ENCODE measurements at places on chromosomes 5 and 9.

GRCh38 chr9:116877072-116877471, 190.0 kb downstream of the TRIM32 start:
- no peak for DNase-seq

GRCh38 chr9:40909821-40910220, 218.7 kb downstream of the FOXD4L6 start:
- no peak for DNase-seq

- DNase-seq: no peak
Observed at GRCh38 chr9:84258371-84258770, 82.2 kb downstream of the SLC28A3 start.

DNA sequence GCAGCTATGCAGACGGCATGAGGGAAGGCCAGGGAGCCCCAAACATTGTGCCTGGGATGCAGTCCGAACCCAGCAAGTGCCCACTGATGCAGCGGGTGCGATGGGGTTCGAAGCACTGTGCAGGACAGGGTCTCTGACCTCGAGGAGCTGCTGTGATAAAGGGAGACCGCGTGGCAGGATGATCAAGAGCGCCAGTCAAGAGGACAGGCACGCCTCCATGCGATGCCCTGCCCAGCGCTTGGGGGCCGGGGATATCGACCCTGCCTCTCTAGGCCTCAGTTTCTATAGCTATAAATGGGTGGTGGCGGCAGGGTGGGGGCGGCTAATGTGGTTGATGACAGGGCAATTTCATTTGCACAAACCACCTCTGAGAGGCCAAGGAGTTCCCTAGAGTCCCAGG, 84.7 kb upstream of the BARHL1 start:
- DNase-seq: no peak

- DNase-seq: no peak
Observed at GRCh38 chr5:10709933-10710332, 51.1 kb downstream of the DAP start.

DNA sequence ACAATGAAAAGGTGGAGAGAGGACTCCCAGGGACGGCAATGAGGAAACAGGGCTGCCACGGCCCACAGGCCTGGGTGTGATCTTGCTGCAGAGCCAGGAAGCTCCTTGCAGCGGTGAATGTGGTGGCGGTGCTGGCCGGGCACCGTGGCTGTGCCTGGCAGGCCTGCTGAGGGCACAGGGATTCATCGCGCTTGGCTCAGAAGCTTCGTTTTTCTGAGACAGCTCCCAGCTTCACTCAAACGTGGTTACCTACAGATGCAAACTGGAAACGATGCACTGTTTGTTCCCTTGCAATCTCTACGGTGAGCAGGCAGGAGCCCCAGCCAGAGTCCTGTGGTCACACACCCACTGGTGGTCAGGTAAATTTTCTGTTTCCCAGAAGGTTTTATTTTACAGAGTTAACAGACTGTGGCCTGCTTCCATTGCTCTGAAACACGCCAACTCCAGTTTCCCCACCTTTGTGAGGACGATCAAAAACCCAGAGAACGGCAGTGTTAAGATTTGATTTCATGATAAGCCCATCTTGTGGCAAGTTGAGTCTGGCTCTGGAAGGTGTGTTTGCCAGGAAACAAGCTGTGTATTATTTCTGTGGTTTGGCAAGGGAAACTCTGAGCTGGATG, 183.9 kb downstream of the AUH start:
- DNase-seq: no peak

DNA sequence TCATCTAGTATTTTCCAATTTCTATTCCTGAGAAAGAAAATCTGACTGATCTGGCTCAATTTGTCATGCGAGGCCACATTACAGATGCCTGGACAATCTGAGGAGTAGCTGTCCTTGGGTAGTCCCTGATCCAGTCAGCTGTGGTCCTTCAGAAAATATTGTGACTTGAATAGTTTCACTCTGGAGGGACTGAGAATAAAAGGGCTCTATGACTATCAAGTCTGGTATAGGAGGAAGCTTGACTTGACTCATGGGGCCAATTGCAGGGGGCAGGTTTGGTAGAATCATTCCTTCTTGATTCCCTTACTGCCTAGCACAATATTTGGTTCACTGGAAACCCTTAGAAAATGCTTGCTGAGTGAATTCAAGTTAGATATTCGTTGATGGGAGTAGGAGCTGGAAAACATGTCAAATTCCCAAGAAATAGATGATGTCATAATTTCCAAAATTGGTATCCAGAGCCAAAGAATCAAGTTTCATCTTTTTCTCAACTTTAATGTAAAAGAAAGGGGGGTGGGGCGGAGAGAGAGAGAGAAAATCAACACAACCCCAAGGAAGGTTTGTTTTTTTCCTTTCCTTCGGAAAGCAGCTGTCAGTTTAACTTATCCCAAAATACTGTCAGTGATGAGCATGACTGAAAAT, 32.4 kb upstream of the STX17 start:
- DNase-seq: no peak

- DNase-seq: no peak
Observed at GRCh38 chr9:31166516-31166915, 1217.9 kb upstream of the ACO1 start.

GRCh38 chr9:100170085-100170484, 71.0 kb downstream of the INVS start:
- DNase-seq: no peak

DNA sequence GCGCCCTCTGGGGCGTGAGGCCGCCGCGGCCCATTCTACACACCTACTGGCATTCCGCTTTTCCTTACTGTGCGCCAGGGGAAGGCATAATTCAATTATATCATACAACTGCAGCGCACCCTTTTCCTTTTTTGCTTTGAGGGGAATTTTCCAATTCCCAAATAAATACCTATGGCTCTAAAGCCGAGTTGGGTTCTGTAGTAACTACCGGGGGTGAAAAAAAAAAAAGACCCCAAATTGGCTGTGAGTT, 34.1 kb upstream of the NFIB start:
- no peak for DNase-seq

- no peak for DNase-seq
Observed at GRCh38 chr5:58767104-58767503, 184.2 kb downstream of the RAB3C start.

- DNase-seq: no peak
Observed at GRCh38 chr5:175257847-175258194, 186.2 kb downstream of the DRD1 start.

- no peak for DNase-seq
Observed at GRCh38 chr9:101132801-101133200, 104.3 kb downstream of the PLPPR1 start.

- DNase-seq: no peak
Observed at GRCh38 chr5:180373454-180373853, 20.3 kb upstream of the GFPT2 start.

DNA sequence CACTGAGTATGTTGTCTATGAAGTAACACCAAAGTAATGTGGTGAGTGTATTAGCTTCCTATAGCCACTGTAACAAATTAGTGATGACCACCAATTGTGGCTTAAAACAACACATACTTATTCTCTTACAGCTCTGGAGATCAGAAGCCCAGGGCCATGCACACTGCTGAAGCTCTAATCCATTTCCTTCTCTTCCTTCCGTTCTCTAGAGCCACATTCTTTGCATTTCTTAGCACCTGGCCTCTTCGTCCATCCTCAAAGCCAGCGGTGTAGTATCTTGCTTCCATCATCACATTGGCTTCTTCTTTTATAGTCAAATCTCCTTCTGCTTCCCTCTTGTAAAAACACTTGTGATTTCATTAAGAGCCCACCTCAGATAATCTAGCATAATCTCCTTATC, 230.3 kb upstream of the RFX3 start:
- DNase-seq: no peak

DNA sequence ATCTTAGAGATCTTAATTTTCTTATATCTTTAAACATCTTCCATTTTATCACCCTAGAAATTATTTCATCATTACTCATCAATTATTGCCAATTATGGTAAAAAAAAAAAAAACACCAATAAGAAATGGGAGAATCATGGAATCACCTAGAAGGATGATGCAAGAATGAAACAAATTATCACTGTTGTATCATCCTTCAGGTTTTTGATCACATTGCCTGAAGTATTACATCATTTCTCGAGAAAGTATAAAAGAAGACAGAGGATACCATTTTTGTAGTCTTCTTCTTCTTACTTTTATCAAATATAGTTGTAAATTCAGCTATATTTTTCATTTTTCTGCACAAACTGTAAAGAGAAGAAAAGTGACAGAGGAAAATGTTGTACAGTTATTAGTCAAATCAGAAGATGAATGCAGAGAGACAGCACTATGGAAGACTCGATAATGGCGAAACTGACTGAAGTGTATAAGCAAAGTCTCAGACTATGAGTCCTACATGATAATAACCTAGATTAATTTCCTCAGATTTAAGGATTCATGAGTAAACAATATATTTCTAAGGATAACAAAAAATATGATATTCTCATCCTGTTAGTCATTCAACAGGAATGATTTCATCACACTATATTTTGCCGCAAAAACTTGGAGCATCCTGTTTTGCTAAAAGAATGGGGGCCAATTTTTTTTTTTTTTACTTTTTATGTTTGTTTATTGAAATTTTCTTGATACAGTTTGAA, 5.9 kb upstream of the STC2 start:
- no peak for DNase-seq

DNA sequence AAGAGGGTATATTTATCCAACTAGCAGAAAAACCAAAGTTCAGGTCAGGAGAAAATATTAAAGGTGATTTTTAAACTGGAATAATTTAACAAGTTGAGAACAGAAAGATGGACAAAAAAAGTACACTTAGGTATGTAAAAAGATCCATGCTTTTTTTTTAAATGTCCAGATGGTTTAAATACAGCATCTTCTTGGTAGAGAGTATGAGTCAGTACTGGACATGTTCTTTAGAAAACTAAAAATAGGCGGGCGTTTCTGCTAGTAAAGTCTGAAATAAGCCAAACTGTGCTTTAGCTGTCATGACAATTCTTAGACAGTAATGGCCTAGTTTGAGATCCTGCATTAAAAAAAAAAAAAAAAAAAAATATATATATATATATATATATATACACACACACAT, 255.9 kb upstream of the ST8SIA4 start:
- DNase-seq: no peak

DNA sequence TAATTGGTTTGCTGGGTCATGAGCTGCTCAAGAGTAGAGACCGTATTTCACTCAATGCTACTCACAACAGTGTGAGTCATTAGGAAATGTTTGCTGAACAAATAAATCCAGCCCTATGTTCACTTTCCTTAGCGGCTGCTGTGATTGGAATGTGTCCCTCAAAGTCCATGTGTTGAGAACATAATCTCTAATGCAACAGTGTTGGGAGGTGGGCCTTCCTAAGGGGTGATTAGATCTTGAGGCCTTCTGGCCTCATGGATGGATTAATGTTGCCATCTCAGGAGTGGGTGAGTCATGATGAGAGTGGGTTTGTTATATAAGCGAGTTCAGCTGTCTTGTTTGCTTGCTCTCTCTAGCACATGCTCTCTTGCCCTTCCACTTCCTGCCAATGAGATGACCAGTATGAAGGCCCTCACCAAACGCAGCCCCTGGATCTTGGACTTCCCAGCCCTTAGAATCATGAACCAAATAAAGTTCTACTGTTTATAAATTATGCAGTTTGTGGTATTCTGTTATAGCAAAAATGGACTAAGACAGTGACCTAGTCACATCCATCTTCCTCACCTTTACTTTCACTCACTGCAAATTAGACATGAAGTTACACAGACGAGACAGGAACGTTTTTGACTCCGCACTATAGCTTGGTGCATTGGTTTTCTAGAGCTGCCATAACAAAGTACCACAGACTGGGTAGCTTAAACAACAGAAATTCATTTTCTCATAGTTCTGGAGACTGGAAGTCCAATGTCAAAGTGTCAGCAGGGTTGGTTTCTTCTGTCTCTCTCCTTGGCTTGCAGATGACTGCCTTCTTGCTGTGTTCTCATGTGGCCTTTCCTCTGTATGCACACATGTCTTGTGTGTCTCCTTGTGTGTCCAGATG, 50.9 kb upstream of the FAM169A start:
- no peak for DNase-seq

DNA sequence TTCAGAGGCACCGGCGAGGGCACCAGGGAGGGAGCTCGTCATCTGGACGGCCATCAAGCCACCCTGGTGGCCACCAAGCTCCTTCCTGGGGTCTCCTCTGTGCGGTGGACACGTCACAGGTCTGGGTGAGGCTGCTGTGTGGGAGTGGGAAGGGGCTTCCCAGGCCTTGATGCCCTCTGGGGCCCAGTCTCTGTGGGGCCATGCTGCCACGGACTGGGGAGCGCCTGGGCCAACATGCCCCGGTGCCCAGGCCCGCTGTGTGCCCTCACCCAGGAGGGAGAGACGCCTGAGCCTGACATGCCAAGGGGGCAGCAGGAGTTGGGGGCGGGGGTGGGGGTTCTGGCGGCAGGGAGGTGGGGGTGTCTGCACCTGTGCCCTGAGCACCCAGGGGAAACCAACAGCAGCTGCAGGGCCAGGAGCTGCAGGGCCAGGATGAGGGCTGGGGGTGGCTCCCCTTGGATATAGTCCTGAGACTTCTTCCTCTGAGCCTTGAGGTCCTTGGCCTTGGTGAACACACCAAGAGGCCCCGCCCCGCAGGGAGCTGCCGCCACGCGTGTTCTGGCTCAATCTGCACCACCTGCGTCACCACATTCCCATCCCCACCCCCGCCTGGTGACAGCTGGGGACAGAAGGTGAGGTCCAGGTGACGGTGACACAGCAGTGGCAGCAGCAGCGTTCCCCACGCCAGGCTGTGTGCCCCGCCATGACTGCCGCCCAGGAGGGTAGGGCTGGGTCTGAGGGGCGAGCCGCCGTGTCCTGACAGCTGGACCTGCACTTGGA, 15.3 kb upstream of the SEC16A start:
- no peak for DNase-seq

GRCh38 chr9:95815961-95816360, 59.5 kb upstream of the ERCC6L2 start:
- no peak for DNase-seq

DNA sequence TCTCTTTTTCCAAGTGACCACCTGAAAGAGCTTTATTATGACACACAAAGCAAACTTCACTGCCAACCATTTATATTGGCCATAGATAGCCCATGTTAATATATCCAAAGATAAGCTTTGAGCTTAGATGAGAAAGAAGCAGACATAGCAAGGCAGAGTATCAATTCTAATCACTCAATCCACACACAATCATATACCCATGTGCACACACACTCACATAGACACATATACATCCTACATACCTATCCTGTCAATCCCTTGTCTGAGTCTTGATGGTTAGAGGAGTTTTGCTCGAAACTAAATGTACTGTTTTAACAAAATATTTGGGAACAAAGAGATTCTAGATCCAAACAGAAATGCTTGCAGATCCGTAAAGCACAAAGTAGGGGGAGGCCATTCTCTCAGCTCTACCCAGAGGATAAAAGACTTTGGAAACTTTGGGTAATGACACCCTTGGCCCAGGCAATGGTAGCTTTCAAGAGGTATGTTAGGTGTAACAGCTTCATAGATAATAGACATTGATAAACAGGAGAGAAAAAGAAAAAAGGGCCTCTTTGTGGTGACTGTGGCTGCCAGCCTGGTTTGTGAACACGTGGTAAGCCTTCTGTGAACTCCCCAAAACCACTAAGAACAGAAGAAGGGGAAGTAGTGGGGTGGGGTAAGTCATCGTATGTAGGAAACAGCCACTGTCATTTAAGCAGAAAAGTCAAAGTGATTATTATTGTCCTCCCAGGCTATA, 121.6 kb downstream of the TLR4 start:
- peak; percentile 55 for DNase-seq

- no peak for DNase-seq
Observed at GRCh38 chr5:37187465-37187977, 61.7 kb downstream of the CPLANE1 start.

All from Kasumi-1 (cell line).